ENCODE measurements at places on chromosomes 16 and 17.

GRCh38 chr17:34378664-34379101 lies 15.7 kb upstream of the CCL1 start:
- no peak for DNase-seq

GRCh38 chr17:78624324-78625151 lies 47.3 kb upstream of the DNAH17 start:
- no peak for DNase-seq

GRCh38 chr17:58702708-58703107 lies 10.3 kb downstream of the RAD51C start:
- no peak for DNase-seq

DNA sequence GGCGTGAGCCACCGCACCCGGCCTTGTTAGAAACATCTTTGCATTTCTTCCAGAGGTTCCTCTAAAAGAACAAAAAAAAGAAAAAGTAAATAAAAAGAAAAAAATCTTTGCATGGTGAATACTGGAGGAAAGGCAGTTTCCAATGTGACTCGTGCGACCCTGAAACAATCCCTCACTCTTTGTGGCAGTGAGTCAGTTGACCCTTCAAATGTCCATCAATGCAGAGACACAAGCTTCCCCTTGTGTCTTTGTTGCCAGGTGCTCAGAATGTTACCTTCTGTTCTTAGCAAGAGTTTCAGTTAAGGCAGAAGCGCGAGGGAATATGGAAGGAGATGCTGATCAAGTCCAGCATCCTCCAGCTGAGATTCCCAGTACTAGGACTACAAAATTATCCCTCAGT lies 16.4 kb downstream of the CACNG4 start:
- DNase-seq, result no peak

GRCh38 chr17:76150712-76151622 lies 9.9 kb upstream of the FOXJ1 start:
- DNase-seq, result no peak

- DNase-seq, result no peak
Observed at GRCh38 chr16:61770301-61770700, 265.9 kb downstream of the CDH8 start.

DNA sequence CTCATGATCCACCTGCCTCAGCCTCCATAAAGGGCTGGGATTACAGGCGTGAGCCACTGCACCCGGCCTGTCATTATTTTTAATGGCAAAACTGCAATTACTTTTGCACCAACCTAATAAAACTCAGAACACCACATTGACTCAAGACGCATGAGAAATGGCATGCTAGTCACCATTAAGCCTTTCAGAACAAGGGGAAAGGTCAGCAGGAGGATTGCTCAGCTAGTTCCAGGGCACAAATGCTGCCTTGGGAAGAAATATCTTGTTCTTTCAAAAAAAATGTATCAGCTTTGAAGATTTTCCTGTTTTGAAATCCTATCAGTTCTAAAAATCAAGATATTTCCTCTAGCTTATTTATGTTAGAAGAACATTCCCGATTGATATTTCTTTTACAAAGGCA lies 32.4 kb upstream of the CDYL2 start:
- no peak for DNase-seq

DNA sequence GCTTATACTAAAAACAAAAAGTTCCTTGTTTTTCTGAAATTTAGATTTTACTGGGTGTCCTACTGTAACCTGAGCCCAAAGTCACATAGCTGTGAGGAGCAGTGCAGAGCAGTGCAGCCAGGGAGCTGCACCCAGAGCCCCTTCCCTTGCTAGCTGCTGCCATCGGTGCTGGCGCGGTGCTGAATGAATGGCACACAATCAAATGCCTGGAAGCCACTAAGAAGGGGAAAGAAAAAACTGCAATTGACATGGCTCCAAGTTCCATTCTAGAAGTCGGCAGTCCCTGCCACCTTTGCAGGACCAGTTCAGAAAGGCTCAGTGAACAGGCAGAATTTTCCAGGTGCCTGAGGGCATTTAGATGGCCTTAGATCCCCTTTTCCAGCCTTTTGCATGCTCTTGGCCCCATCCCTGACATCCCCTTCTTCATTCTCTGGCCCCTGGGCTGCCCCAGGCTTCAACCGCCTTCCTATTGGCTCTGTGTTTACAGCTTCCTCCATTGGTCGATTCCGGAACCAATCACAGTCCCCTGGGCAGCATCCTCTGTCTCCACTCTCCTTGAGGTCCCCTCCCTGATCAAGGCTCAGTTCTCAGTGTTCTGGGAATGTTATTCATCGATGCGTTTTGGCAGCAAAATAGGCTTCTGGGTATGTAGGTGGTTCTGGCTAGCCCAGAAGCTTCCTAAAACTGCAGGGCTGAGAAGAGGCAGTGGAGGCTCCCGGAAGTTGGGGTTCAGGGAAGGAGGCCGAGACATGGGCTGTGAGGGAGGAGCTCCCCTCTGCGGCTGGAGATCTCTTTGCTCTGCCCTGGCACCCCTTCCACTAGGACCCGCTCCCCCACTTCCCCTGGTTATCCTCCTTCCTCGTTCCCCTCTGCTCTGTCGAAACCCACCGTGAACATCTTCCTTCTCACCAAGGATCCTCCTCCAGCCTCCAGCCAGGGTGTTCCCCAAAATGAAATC lies 37.9 kb downstream of the ATP2C2 start:
- DNase-seq, result no peak

- no peak for DNase-seq
Observed at GRCh38 chr16:69921127-69921526, 30.0 kb upstream of the CLEC18A start.

DNA sequence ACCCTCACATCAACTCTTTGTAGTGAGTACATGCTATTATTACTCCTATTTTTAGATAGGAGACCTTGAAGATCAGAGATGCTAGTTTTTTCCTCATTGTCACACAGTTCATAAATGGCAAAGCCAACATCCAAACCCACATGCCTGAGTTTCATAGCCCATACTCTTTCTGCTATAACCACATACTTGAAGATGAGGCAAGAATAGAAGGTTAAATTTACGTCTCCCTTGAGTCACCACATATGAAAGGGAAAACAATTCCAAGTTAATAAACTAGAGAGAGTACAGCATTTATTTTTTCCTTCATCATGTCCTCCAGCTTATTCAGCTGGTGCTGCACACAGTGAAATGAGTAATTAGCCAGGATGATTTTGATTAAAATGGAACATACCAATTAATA lies 23.7 kb downstream of the NUDT7 start:
- no peak for DNase-seq

DNA sequence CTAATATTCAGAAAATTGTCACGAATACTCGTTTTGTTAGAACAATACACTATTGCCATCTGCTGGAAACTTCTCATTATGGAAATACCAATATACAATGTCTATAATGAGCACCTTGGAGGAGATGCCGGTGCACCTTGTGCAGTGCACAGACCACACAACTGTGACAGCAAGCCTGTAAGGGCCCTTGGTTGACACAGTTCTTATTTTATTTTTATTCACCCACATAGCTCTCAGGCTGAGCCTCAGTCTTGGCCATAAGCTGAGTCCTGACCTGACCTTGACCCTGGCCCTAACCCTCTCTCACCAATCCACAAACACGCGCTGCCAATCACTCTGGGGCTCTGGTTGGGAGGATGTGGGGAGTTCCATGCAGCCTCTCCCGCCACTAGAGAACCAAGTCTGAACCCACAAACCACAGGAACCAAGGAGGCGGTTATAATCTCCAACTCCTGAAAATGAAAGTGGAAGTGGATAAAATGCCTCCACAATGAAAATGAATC lies 7.6 kb downstream of the AIPL1 start:
- DNase-seq, result no peak

GRCh38 chr17:36864827-36865430 lies 72.3 kb upstream of the LHX1 start:
- DNase-seq, result no peak

- no peak for DNase-seq
Observed at GRCh38 chr17:2964370-2964769, 99.0 kb downstream of the OR1D5 start.

GRCh38 chr17:67082107-67082506 lies 37.8 kb downstream of the CACNG1 start:
- no peak for DNase-seq

DNA sequence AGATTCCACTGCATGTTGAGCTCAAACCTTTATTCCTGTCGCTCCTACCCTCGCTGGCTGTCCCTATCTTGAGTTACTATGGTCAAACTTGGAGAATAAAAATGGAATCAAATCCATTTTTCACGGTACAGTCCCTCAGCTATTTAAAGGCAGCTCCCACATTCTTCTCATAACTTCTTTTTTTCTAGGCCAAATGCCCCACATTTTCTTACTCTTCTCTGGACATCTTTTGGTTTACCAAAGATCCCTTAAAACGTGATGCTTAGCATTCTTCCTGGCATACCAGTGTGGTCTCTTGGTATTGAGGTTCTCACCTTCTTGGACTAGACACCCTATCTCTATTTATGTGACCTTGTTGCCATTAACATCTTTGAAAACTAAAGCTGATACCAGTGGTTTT lies 48.3 kb upstream of the MAF start:
- no peak for DNase-seq

- no peak for DNase-seq
Observed at GRCh38 chr17:50863221-50863843, 2.8 kb downstream of the TOB1 start.

- DNase-seq, result no peak
Observed at GRCh38 chr16:11833951-11834695, 17.2 kb downstream of the RSL1D1 start.

- DNase-seq, result no peak
Observed at GRCh38 chr16:69860233-69861231, 90.6 kb upstream of the CLEC18A start.

DNA sequence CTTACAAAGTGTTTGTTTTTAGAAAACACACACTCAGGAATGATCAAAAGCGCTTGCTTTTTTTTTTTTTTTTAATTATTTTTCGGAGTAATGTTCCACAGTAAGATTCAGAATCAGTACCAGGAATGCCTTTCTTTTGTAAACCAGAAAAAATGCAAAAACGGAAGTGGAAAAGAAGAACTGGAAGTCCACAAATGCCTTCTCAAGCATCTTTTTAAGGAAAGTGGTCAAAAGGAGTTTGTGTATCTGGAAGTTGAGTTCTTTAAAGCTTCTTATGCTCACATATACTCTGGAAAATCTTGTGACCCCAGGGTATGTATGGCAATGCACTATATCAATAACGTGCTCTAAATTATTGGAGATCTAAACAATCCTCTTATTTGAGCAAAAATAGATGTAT lies 126.0 kb downstream of the ABCA8 start:
- no peak for DNase-seq

DNA sequence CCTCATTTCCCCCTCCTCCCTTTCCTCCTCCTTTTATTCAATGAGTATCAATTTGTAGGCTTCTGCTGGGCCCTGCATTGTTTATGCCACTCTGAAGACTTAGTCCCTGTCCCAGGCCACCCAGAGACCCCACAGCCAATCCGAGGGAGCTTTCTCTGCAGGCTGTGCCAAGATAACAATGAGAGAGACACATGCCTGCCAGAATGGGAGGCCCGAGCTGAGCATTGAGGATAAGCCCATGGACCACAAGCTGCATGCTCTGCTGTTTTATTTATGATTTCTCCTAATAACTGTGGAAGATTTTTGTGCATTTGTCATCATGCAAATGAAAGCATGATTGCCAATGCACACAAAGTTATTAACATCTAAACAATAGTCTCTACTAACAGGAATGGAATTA lies 3.0 kb downstream of the RCVRN start:
- DNase-seq, result no peak

DNA sequence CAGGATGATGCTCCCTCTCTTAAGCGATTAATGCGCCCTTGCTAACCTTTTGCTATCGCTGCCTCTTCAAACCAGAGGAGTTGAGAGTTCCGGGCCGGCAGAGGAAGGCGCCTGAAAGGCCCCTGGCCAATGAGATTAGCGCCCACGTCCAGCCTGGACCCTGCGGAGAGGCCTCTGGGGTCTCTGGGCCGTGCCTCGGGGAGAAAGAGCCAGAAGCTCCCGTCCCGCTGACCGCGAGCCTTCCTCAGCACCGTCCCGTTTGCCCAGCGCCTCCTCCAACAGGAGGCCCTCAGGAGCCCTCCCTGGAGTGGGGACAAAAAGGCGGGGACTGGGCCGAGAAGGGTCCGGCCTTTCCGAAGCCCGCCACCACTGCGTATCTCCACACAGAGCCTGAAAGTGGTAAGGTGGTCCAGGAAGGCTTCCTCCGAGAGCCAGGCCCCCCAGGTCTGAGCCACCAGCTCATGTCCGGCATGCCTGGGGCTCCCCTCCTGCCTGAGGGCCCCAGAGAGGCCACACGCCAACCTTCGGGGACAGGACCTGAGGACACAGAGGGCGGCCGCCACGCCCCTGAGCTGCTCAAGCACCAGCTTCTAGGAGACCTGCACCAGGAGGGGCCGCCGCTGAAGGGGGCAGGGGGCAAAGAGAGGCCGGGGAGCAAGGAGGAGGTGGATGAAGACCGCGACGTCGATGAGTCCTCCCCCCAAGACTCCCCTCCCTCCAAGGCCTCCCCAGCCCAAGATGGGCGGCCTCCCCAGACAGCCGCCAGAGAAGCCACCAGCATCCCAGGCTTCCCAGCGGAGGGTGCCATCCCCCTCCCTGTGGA lies 16.0 kb upstream of the STH start:
- DNase-seq, result no peak

DNA sequence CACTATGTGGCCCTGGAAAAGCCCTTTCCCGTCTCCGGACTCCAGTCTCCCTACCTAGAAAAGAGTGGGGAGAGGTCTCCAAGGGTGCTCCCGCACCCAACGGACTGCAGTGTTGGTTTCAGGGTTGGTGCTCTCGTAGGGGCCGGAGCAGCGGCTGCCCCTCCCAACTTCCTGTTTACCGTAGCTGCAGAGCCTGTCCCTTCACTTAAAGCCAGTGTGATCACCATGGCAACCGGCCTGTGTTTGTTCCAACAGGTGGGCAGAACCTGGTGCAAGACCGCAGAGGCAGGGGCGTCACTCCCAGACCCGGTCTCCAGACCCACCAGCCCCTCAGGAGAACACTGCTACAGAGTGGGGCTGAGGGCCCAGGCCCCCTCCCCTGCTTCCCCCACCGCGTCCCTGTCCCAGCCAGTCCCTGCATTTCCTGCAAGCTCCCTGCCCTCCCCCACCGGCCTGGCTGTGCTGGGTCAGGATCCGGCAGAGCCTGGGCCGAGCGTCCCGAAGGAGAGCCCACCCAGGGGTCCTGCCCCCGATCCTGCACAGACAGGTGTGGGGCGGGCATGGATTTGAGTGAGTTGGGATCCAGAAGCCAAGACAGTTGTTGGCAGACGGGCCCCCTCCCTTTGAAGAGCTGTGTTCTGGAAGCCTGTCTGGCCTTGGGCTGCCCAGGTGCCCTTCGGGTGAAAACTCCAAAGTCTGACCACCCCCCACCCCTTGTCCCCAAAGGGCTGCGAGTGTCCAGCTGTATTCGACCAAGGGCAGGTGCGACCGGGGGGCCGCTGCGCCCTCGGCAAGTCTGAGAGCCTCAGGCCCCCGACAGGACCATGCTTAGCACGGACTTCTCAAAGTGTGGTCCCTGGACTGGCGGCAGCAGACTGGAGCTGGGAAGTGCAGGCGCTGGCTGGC lies 1.5 kb upstream of the BAIAP3 start:
- DNase-seq, result no peak

GRCh38 chr17:28371245-28372202 lies at the start of gene SARM1:
TSS of gene SARM1 (plus strand) at chr17:28371694. CDS start at chr17:28372033, 339 bp downstream.
- no peak for DNase-seq

All from GOT3 (cell line).